ENCODE measurements at places on chromosomes 4 and X.

DNA sequence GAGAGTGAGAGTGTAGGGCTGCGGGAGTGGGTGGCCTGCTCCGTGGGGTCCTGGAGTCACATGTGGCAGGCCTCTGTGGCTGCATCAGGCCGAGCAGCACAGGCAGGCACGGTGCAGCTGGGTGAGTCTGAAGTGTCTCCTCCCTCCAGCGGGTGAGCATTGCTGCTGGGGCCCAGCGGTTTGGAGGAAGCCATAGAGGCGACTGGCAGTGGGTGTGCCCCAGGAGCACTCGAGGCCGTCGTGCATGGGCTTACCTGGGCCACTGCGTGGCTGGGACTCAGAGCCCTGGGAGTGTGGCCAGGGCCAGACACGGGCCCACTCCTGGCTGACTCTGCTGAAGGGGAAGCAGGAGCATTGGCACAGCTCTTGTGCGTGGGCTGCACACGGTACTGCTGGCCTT lies 10.6 kb downstream of the ZNF185 start:
- DNase-seq: no peak

- no peak for DNase-seq
Measured at GRCh38 chr4:11701966-11702725, 273.5 kb upstream of the HS3ST1 start.

DNA sequence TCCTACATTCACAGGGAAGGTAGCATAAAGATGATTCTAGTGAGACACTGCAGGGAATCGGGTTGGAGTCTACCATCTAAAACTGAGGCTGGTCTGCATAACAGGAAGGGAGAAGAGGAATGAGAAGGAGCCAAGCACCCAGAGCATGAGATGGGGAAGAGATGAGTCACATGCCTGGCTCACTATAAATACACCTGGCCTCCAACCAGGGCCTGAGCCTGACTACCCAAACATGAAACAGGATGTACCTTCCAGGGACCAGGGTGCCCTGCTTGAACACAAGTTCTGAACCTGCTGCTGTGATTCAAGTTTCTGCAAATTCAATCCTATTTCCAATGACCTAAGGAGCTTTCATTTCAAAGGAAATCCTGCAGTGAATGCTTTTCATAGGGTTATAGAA lies 24.9 kb downstream of the CD99L2 start:
- DNase-seq: no peak

GRCh38 chr4:135838889-135839288 lies 1637.3 kb upstream of the PABPC4L start:
- DNase-seq: no peak

- peak; percentile 65 for DNase-seq
Measured at GRCh38 chr4:151029537-151029936, 14.5 kb upstream of the LRBA start.

DNA sequence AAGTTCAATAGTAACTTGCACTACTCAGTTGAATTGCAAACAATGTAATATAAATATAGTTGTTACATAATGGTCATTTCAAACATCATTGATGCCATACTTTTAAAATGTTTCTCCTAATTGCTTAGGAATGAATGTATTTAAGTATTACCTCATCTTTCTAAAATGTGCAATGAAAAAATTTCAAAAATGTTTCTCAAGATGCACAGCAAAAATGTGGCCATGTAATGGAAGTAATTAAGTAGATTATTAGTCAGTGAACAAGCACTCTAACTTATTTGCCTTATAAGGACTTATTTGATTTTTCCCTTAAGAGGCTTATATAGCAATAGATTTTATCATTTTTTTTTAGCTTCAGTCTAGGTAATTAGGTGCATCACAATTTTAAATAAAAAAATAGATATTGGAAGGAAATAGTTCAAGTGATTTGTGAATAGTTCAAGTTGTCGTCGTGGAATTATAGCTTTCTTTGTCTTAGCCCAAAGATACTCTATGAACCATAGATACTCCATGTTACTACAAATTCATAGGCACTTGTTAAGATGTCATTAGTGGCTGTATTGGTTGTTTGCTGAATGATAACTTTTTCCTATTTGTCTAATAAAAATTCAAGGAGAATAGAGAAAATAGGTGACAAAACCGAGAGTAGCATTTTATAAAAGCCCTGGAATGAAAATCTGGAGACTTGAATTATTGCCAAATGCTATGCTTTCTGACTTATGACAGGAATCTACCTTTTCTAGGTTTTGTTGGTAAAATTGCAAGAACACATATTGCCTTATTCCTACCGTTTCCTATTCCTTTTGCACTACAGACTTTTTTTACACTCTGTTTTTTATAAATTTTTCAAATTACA lies 118.5 kb downstream of the TLL1 start:
- no peak for DNase-seq

GRCh38 chr4:161990721-161991120 lies 173.1 kb downstream of the FSTL5 start:
- DNase-seq: no peak

DNA sequence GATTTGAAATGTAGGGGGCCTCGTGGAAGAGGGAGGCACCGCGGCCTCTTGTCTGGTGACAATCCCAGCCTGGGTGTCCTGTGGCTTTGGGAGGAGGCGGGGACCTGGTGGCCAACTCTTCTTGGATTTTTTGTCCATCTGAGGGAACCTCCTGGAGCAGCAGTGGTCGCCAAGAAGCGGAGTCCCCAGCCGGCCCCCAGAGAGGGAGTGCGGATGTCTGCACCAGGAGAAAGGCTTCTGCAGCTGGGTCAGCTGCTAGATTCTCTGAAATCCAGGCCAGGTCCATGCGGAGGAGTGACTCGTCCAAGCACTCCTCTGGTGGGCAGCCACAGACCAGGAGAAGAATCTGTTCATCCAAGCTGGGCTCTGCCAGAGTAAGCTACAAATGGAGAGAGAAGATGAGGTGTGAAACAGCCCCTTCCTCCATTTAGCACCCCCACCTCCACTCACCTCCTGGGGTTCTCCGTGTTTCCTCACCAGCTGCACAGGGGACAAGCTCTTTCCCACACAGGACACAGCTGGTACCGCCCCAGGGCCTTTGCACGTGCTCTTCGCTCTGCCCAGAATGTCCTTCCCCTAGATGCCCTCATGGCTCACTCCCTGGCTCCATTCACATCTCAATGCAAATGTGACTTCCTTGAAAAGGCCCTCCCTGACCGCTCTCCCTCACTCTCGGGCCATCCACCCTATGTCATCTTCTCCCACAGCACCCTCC lies 27.6 kb downstream of the C4orf50 start:
- no peak for DNase-seq

DNA sequence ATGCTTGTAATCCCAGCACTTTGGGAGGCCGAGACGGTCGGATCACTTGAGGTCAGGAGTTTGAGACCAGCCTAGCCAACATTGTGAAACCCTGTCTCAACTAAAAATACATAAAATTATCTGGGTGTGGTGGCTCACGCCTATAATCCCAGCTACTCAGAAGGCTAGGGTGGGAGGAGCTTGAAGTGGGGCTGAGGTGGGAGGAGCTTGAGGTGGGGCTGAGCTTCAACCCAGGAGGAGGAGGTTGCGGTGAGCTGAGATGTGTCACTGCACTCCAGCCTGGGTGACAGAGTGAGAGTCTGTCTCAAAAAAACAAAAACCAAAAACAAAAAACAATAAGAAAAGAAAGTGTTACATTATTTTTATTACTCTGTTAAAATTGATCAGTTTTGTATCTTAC lies 1164.4 kb upstream of the IGFBP7 start:
- DNase-seq: no peak

- DNase-seq: no peak
Measured at GRCh38 chrX:111363741-111364140, 48.3 kb downstream of the DCX start.

- DNase-seq: no peak
Measured at GRCh38 chr4:25095837-25096236, 64.4 kb downstream of the SEPSECS start.

DNA sequence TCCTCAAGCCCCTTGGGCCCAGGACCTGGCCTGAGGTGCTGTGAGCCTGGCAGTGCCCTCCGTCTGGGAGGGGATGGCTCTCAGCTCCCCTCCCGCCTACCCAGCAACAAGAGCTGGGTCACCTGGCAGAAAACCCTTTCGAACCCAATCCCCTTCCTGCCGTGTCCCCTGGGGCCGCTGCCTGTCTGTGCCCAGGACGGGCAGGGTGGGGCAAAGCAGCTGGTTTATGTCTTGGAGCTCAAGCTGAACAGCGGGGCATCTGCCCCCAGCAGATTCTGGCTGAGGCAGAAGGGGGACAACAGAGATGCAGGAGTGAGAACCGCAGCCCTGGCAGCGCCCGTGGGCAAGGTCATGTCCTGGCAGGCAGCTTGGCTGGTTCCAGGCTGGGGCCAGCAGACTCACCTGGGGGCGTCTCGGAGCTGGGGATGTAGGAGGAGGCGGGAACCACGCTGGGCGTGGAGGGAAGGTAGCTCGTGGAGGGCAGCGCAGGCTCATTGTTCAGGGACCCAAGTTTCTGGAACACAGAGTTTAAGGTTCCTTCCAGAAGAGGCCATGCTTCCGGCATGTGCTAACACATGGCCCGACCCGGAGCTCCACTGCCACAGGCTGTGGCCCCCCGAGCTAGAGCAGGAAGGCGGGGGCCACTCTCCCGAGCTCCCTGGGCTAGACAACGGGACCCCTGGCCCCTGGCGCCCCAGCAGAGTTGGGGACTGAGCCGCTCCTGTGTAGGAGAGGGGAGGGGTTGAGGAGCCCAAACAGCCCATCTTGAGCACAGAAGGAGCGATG lies 24.2 kb downstream of the NELFA start:
- no peak for DNase-seq
